Muscle of leg (tissue), 16 donors: ENCODE measurements at places on chromosomes 3 and 15.

DNA sequence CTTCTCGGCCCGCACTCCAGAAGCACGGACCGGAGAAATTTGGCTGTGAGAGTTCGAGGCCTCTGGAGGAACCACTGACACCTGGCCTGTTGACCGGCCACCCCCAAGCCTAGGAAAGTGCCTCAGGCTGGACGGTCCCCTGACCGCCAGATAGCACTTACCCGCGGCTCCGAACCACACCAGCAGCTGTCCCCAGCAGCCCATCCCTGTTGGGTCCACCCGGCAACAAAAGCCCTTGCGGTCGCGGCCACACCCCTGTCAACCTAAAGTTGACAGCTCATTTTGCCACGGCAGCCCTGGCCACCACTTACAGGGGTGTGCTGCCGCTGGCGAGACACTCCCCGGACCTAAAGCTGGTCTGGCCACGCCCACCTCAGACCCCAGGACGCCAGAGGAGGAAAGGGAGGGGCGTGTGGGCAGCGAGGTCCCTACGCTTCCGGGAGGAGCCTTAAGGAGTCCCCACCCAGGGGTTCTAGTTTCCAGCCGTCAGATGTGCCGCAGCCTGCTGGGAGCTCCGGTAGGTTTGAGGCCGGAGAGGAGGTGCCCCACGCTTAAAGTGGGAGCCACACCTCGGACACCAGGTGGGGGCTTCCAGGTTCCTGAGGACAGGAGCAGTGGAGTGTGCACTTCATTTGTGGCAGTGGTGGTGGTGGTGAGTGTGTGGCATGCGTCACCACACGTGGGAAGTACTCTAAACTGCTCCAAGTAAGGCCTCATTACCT, at the start of gene LTK:
TSS of gene LTK (minus strand) at position 322 of the 722 bp plus-strand sequence. CDS start at position 204, 118 bp downstream.
- DNase-seq = peak; percentile 56

DNA sequence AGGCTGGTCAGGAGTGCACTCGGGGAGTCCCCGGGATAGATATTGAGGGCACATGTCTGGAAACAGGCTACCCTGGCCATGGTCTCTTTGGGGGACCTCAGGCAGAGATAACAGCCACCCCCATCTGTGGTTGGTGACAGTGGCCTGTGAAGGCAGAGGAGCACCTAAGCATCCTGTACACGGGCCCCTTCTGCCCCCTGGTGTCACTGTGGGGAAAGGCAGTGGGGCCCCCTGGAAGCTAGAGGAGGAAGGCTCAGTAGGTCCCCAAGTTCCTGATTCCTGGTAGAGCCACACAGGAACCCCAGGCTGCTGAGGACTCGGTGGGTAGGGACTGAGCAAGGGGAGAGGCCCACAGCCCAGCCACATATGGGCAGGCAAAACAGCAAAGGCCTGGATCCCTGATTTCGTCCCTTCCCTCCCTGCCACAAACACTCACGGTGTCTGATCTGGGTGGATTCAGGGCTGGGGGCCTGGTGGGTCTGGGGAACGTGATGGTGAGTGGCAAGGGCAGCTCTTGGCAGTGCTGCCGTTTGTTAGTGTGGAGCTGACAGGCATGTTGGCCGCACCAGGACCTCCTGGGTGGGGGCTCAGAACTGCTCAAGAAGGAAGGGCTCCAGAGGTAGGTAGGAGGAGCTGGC, 14.1 kb upstream of the CXCR6 start:
- DNase-seq = peak; percentile 27

DNA sequence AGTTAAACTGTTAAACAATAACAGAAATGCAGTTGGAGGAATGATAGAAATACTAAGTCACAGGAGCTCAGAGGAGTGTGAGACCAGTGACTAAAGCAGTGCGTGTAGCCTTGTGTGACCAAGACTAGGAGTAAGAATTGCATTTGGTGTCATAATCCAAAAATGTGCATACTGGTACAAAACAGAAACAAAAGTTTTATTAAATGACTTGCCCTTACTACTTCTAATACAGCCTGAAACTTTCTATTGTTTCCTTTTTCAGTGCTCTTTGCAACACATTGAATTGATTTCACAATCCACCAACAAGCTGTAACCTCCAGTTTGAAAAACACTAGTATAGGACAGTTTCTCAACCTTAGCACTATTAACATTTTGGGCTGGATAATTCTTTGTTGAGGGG, 17.1 kb downstream of the SNX1 start:
- no peak for DNase-seq

GRCh38 chr3:50172626-50173220, 17.6 kb downstream of the SEMA3F start:
- DNase-seq = no peak

DNA sequence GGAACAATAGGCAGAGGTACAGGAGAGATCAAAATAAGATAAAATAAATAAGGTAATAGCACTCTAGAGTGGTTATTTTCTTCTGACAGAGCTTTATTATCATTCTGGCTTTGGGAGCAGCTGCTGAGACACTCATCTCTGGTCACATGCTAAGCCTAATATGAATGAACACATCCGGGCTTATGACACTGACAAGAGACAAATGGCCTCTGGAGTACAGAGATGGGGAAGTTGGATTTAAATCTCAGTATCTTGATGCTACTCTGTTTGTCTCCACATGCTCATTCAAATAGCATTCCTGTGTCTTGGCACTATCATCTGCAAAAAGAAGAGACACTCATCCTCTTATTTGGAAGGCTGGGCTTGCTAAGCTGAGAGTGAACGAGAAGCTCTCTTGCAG, 55.6 kb downstream of the TMEM45A start:
- no peak for DNase-seq

DNA sequence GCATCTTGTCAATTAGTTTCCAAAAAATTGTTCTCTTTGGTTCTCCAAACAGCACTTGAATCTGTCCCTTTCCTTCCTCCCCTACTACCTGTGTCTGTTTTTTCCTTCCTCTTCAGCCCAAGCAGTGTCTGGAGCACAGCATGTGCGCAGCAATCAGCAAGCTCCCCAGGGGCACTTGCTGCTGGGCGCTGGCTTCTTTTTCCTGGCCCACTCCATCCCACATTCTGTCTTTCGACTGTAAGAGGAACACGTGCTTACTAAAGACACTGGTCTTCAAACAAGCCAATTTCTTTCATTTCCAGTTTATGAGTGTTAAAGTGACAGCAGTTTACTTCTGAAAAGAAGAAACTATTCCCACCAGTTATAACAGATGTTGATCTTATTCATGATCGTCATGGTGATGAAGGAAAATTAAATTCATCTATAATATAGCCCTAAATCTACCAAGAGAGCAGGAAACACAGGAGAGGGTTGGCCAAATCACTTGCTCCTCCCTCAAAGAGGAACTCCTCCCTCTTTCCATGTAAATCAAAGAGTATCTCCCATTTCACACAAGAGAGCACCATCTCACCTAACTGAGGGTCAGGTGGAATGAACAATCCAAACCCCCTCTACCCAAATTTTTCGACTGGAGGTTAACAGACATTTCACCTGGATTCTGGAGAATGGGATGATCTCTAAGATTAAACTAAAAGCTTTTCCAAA, 115.4 kb downstream of the IGF2BP2 start:
- DNase-seq = peak; percentile 63

DNA sequence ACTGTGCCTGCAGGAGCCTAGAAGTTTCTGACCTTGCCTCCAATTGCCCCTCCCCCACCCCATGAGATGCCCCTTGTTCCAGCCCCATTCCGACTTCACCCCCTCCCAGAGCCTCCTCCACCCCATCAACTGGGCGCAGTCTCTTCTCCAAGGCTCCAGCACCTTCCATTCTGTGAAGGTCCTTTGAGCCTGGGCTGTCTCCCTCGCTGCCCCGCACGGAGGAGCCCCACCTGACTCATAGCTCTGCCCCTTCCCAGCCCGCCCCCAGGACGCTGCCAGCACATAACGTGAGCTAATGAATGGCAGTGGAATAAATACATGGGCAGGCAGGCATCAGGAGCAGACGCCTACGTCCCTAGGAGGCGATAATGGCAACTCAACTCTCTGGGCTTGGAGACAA, 113.1 kb downstream of the NUP210 start:
- DNase-seq = no peak

- no peak for DNase-seq
Measured at GRCh38 chr3:22795917-22796316, 407.2 kb upstream of the UBE2E2 start.

- no peak for DNase-seq
Measured at GRCh38 chr3:23152989-23153388, 50.1 kb upstream of the UBE2E2 start.

- peak; percentile 40 for DNase-seq
Measured at GRCh38 chr3:52310861-52311575, 5.1 kb upstream of the DNAH1 start.

DNA sequence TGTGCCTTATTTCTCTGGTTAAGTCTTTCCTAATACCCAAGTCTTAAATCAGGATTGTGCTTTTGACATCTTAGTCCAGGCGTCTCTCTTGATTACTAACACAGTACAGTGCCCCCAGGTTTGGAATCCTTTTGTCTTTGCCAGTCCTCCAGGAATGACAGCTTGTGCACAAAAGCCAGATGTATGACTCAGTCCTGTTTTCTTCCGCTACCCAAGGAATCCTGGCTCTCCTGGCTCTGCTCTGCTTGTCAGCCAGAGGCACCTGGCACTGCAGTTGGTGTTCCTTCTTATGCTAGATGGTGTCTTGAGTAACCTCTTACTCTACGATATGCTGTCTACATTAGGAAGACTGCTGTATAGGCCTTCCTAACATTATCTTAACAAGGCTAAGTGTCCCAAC, 728.2 kb upstream of the NECTIN3 start:
- no peak for DNase-seq

DNA sequence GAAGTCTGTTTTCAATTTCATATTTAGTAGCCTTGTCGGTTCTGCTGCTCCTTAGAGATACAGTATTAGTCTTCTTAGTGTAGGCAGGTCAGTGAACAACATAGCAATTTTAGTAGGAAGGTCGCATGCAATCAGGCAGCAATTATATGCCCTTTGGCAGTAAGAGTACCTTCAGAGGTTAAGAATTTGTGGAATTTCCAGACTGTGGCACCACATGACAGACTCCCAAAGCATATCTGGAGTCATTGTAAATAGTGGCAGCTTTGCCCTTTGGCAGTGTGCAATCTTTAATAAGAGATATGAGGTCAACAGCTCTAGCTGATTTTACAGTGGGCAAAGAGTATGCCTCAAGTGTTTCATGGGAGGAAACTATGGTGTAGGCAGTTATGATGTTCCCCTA, 1532.5 kb upstream of the CADM2 start:
- DNase-seq = no peak

GRCh38 chr3:179958143-179958542, 78.6 kb downstream of the PEX5L start:
- no peak for DNase-seq

DNA sequence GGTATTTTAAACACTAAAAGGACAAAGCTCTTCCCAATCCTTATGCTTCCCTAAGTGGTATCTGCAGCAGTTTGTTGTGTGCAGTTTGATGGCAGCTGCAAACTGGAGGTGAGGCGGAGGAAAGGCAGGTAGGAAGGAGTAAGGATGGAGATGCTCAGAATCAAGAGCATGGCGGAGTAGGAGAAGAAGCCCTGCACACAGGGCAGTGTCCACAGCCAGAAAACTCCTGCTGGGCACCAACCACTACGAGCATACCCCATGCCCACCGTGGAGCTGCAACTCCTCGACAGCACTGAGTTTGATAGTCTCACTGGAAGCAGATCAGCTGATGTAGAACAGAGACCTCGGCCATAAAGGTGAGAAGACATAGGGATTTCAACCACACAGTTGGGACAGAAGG, 30.3 kb upstream of the ESYT3 start:
- DNase-seq = no peak

- peak; percentile 60 for DNase-seq
Measured at GRCh38 chr3:60598671-60599070, 652.6 kb downstream of the FHIT start.
